OCI-LY7 (cell line): ENCODE measurements at places on chromosomes 2 and 18.

GRCh38 chr18:44654573-44654972 lies 26.1 kb upstream of the SETBP1 start:
- DNase-seq = no peak

DNA sequence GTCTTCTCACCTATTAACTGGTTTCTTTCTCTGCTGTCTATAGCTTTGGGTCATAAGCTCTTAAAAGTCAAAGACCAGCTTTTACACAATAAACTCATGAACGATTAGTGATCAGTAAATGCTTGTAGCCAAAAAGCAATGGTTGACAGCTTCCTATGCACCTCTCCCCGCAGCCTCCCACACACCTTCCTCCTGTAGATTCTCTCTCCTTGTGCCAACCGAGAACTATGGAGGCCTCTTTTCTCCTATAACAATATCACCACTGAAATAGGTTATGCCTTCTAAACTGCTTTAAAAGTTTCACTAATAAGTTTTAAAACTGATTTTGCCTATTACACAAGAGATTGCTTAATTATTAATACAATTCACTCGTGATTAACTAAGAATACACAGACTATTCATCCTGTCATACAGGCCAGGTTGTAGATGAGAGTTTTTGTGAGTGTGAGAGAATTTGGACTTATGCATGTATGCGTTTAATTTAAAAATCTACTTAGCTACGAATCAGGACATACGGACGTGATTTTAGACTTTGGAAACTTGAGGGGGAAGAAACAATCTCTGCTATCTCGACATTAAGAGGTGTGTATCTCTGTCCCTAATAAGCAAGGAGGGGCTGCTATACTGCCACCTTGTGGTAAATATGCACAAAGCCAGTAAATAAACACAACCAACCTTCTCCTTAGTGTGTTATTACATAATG lies 229.1 kb upstream of the RBBP8 start:
- DNase-seq = peak; percentile 56

GRCh38 chr2:224657349-224657748 lies 58.8 kb downstream of the CCDC195 start:
- no peak for DNase-seq

DNA sequence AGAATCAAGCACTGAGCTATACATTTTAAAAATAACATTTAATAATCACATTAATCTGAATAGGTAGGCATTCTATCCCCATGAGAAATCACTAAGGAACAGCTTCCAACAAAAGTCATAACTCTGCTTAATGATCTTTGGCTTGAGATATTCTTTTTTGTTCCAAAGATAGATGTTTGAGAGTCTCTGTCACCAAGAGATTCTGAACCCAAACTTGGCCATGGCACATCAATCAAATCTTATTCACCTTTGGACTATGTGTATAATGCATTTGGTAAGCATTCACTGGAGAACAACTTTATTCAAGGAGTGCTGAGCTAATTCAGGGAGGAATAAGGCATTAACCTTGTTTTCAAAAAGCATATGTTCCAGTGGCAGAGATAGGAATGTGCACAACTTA lies 743.3 kb downstream of the SLC4A3 start:
- DNase-seq = no peak
